ENCODE measurements at places on chromosomes 12 and 14.

DNA sequence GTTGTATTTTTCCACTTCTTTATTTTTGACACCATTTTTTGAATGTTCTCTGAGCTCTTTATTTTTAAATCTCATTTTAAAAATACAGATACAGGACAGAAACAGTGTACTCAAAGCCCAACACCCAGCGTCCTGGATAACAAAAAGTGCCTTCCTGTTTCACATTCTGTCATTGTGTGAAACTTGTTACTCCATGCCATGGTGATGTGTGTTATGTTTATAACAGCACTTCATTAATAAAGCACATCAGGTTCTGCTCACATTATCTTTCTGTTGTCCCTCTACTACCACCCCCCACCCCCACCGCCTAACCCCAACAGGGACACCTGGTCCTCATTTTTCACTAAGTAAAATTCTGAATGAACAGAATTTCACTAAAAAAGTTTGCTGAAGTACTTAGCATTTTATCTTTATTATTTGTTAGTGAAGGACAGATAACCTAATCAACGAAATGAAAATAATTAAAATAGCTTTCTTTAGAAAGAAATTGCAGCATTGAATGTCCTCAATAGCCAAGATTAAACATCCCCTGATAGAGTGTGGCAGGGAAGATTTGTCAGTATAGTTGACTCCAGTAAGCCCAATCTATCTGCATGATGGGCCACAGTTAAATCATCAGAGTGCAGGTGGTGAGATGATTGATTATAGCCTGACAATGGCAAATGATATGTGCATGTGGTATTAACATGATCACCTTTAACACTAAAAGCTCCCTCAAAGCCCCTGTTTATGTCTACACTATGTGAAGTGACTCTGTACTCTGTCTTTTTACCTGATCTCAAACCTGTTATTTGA is 153.9 kb downstream of the ACSS3 start:
- no peak for DNase-seq

DNA sequence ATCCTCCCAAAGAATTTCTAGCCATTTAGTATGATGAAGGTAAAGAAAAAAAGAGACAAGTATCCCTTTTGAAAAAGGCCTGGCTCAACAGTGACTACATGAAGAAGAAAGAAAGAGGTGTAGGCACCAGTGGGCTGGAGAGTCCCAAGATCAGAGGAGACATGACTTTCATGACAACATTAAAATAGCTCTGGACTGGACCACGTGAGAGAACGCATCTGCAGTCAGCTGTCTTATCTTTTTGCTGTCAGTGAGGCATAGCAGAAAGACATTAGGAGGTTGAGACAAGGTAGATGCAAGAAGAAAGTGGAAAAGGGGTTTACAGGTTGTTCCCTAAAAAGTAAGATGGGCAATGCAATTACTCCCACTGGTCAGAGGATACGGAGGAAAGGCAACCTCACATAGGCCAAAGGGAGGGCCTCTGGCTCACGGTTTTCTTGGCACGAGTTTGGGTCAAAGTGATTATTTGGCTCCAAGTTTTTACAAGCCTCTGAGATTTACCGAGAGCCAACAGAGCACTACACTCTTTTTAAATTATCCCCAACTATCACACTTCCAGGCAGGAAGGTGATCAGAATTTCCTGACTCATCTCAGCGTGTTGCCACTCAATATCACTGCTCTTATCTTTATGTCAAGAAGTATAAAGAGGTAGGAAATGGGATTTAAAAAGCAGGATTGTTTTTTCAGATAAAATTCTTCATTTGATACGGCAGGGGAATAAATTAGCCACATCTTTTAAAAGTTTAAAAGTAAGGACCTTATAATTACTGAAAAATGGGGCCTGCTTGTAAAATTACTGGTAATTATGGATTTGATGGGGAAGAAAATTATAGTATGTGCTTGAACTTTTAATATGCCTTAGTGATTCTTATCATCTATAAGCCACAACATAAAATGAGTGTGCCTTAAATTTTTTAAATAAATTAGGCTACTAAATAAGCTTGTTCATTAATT is 29.2 kb downstream of the TMTC1 start:
- no peak for DNase-seq

GRCh38 chr12:72793796-72794195 is 521.6 kb downstream of the TRHDE start:
- no peak for DNase-seq

DNA sequence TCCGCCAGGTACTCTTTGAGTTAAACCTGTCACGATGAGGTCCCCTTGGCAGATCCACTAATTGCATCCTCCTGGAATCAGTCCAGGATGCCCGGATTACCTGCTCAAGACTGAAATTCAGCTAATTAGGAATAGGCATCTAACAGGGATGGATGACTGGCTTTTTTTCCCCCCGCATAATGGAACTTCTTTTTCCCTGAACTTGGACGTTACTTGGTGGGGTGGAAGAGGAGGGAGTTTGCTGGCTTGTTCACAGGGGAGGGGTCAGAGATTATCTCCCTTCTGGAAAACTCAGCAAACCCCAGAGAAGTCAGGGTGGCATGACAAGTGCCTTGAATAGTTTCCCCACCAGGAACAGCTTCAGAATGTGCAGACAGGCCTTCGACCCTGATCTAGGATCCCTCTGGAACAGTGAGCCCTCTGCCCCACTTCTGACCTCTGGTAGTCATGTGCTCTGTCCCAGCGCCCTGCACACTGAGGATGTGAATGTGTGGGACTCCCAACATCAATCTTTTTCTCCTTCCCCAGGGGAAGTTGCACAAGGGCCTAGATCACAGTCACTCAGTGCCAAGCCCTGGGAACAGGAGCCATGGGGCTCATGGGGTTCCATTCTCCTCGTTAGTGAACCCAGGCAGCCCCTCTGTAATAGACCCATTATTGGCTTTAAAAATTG is 142.5 kb downstream of the SMOC1 start:
- no peak for DNase-seq

- DNase-seq = peak; percentile 37
Observed at GRCh38 chr12:108568338-108569154, 6.2 kb downstream of the ISCU start.

DNA sequence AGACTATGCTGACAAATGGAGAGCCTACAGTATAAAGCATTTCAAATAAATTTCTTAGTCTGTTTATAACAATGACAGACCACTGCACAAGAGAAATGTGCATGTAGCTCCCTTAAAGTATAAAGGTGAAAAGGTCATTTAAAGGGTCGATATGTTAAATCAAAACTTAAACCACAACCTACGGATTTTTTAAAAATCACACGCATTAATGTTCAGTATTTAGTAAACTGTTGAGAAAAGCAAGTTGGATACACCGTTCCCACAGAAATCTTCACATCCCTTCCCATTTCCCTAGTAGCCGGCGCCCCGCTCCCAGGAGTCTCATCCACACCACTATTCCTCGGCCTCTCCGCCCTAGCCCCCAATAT is 614 bp downstream of the FKBP3 start:
- DNase-seq = no peak

DNA sequence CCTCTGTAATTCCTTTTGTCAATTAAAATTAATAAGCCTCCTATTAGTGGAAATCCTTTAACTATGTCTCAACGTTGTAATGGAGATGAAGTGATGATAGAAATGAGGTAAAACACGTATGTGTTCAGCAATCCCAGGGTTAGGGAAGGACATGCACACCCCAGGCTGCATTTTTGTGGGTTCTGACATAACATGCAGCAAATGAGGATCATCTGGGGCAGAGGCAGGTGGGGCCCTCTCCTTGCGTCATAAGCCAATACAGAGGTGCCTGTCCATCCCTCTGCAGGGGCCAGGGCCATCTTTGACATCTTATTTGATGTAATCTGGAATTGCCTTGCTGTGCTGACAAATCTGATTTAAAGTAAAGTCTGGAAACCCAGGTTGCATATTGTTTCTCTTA is 73.2 kb downstream of the MYRFL start:
- DNase-seq = no peak

All from stimulated activated CD4-positive, alpha-beta T cell treated with anti-CD3 and anti-CD28 coated beads, Interleukin-1b, Interleukin-23, amount 100 ng/mL, for 1 hour (primary cell).